ENCODE measurements at places on chromosomes 3 and 15.
A peak's percentile ranks its signal among the peaks of the same experiment; 100 is the strongest.

DNA sequence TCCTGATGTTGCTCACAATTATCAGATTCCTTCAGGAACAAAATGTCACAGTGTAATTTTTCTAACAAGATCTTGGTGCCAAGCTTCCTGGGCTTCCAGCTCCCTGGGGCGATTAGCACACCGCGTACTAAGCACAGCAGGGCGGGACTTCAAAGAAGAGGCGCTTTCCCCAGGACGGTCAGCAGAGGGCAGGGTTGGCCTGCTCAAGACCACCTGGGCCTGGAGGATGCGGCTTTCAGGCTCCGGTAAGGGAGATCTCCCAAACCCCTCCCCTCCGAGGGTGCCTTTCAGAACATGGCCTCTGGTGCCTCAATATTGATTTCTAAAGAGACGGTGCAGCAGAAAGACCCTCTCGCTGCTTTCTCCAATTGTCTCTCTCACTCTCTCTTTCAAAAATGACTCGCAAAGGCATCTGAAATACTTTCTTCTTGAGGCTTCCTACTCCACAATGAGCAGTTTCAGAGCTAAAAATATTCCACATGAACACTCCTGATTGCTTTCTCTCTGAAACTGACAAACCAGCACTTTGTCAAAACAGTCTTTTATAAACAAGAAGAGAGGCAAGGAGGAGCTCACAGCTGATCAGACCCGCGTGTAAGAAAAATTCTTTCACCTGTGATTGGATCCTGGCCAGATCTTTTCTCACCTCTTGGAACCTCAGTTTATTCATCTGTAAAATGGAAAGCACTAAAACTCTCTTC, 154.0 kb downstream of the ADAMTS9 start:
- DNase-seq = peak; percentile 3
- no peaks in the 10 kb centered on the region for H3K36me3 ChIP-seq
- peaks cover 2% of the 10 kb centered on the region for H3K27me3 ChIP-seq
- no peak overlapping the region for H3K4me3 ChIP-seq
- no peaks in the 10 kb centered on the region for H3K4me1 ChIP-seq

DNA sequence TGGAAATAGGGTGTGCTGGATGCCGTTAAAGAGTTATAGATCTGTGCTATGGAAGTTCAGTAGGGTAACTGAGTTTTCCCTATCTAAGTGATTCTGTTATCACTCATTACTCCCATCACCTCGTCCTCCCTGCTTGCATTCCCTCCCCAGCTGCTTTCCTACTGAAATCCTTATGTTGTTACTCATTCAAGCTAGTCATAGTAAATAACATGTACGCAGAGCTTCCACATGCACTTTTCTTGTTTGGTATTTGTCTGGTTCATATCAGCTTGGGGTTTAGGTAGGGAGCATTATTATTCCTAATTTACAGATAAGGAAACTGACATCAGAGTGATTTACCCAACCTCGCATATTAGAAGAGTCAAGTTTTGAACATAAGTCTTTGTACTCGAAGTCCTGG, 135.1 kb downstream of the HCN4 start:
- no peaks in the 10 kb centered on the region for H3K27me3 ChIP-seq
- no peaks in the 10 kb centered on the region for H3K36me3 ChIP-seq
- no peak overlapping the region for H3K27ac ChIP-seq
- H3K4me1 ChIP-seq = no peaks in the 10 kb centered on the region
- DNase-seq = no peak

GRCh38 chr3:56704706-56705105, 21.6 kb upstream of the TASOR start:
- H3K27me3 ChIP-seq = no peaks in the 10 kb centered on the region
- peaks cover 5% of the 10 kb centered on the region for H3K4me1 ChIP-seq
- peak overlapping the region; percentile 2 for H3K27ac ChIP-seq
- H3K4me3 ChIP-seq = no peak overlapping the region
- no peak for DNase-seq
- H3K36me3 ChIP-seq = no peaks in the 10 kb centered on the region

DNA sequence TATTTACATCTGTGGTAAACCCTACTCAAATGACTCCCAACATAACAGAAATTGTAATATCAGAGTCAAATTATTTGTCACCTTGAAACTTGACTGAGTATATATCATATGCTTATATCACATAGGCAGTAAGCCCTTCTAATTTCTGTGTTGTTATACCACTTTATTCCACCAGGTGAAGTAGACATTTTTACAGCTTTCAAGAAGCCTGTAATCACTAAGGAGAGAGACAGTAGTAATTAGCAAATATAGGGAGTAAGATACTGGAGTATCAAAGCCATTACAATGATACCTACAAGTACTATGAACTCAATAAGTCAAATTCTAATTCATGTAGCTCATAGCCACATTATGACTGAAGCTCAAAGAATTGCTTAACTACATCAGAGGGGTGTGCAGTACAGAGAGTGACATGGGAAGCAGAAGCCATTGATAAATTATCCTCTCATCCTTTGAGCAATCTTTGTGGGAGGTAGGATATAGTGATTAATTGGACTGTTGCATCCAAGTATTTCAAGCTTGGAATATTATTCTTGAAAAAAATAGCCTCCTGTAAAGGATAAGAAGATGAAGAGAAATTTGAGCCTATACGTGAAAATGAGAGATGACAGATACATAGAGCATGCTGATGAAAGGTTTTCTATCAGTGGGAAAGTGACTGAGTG, 1005.9 kb downstream of the ZPLD1 start:
- H3K27ac ChIP-seq = no peak overlapping the region
- H3K27me3 ChIP-seq = no peaks in the 10 kb centered on the region
- DNase-seq = no peak
- H3K4me3 ChIP-seq = no peak overlapping the region
- H3K36me3 ChIP-seq = no peaks in the 10 kb centered on the region

GRCh38 chr15:33454996-33455395, 144.2 kb downstream of the RYR3 start:
- no peak overlapping the region for H3K27ac ChIP-seq
- H3K36me3 ChIP-seq = no peaks in the 10 kb centered on the region
- no peaks in the 10 kb centered on the region for H3K27me3 ChIP-seq
- H3K4me1 ChIP-seq = no peaks in the 10 kb centered on the region
- no peak for DNase-seq

GRCh38 chr15:67307156-67307555, 52.6 kb downstream of the IQCH start:
- H3K36me3 ChIP-seq = no peaks in the 10 kb centered on the region
- no peaks in the 10 kb centered on the region for H3K4me1 ChIP-seq
- H3K27me3 ChIP-seq = no peaks in the 10 kb centered on the region
- H3K4me3 ChIP-seq = no peak overlapping the region
- H3K27ac ChIP-seq = no peak overlapping the region
